ENCODE measurements at places on chromosomes 2 and 18.

- DNase-seq, result peak; percentile 68
These were observed at the start of gene SUCLG1 for GRCh38 chr2:84459018-84459943. Gene SUCLG1, minus strand, starts transcription at chr2:84459280. Its CDS starts 11 bp downstream, at chr2:84459269.

- DNase-seq, result no peak
These were observed 77.9 kb upstream of the ARL5A start for GRCh38 chr2:151905963-151906632.

GRCh38 chr2:159138642-159139182 is 147.8 kb downstream of the WDSUB1 start:
- no peak for DNase-seq

GRCh38 chr2:131369954-131370353 is 6.0 kb upstream of the RAB6D start:
- no peak for DNase-seq

DNA sequence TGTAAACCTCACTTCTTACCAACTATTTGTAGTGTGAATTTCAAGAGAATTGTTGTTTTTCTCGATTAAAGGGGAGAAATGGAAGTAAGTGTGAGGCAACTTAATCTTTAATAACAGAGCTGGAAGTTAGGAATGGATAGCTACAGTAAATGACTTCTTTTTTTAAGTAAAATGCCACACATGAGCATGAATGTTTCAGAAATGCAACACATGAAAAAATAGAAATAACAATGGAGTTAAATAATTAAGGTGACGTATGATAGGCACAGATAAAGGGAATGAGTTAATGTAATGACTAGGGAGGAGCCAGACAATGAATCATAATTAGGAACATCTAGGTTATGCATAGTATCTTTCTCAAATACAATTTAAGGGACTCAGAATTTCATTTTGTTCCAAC is 3.4 kb downstream of the REL start:
- DNase-seq, result no peak

DNA sequence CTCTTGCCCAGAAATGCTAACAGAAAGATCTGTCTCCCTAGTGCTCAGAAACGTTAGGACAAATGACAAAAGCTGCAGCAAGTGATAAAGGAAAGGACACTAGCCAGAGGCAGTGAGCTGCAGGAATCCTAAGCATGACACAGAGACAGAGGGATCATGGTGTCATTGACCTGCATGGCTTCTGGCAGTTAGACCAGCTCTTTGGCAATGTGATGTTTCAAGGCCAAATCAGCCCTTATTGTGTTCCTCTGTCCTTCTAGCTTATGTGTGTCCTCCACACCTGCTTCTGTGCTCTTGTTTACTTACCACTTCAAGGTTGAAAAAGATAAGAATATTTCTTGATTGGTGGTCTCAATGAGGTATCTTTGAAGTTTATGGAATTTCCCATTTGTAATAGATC is 120.8 kb downstream of the RHBDD1 start:
- DNase-seq, result no peak

DNA sequence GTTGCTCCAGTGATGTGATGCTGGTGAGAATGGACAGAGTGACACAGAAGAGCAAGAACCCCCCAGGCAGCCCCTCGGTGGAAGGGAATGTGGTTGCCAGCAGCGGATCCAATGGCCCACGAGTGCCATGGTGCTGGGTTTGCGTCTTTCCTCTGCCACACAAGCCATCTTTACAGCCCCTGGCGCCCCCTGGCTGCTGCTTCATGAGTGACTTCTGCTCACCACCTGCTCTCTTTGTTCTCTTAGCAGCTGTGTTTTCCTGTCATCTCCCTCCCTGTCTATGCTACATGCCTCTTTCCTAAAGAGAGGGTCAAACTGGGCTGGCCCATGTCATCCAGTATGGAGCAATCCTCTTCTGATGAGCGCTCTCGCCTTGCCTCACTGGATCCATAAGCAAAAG is 300.0 kb upstream of the SMIM21 start:
- DNase-seq, result no peak

DNA sequence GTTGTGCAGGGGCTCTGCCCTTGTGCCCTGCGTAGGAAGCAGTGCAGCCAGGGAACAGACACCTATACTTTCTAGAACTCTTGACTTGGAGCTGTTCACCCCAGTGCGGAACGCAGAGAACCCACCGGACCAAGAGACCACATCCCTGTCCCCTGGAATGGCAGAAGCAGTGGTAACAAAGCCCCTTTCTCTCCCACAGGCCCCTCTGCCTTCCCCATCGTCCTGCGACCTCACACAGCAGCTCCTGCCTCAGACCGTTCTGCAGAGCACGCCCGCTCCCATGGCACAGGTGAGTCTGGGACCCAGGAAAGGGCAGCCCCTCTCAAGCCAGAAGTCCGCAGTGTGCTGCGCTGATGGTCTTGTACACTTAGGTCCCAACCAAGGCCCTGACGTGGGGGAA is 24.6 kb upstream of the RPL31 start:
- DNase-seq, result no peak

DNA sequence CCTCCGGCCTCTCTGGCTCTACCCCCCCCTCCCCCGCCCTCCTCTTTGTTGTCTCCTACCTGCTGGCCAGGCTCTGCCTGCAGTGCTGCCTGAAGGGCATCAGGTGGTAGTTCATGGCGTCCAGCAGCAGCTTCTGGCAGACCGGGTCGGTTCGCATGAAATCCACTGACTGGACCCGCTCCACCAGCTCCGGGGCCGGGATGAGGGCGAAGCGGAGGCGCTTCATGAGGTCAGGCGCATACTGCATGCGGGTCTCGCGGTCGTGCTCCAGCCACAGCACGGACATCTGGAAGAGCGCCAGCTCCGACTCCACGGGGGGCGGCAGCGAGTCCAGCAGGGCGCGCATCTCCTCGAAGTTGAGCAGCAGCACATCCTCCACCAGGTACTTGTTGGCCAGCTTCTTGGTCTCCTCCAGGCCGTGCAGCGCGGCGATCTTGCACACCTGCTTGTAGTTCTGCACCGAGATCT is 3.2 kb downstream of the KLHL14 start:
- no peak for DNase-seq

GRCh38 chr2:3160751-3161330 is 216.8 kb downstream of the EIPR1 start:
- DNase-seq, result no peak

DNA sequence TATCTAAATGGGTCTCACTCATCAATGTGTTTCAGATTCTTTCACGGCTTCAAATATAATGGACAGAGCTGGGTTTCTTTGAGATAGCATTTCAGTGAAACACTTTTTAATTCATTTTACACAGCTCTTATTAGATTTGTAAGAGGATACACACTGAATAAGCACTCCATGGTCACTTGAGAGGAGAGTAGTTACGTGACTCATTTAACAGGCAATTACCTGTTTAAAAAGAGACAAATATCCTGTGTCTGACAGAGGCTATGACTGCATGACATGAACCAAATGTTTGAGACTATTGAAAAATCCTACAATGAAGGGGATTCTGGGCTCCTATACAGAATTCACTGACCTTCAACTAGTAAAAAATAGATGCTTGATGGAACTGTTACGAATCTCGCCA is 786.9 kb downstream of the EPHA4 start:
- DNase-seq, result no peak

GRCh38 chr2:227488045-227488444 is 16.1 kb downstream of the AGFG1 start:
- no peak for DNase-seq

DNA sequence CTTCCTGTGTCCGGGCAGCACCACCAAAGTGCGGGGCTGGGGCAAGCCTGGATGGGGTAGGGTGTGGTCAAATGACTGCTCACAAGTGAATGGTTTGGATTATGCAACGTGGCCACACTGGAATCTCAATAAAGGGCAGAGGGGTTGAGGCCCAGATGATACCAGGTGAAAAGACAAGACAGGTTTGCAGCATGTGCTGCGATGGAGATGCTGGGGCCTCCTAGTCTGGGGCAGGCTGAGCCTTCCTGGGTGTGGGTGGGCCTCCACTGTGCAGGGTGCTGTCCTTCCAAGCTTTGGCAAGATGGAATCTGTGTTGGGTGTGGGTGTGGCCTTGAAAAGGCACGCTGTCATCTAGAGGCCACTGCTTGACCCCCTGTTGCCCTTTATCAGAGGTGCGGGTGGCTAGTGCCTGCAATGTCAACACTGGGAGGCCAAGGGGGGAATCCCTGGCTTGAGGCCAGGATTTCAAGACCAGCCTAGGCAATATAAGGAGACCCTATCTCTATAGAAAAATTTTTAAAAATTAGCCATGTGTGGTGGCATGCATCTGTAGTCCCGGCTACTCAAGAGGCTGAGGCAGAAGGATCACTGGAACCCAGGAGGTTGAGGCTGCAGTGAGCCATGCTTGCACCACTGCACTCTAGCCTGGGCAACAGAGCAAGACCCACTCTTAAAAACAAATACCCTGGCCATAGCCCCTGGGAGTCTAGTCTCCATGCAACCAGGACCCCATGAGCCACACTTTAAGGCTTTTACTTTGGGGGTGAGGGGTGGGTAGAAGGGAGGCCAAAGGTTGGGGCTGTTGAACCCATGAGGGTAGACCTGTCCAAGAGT is 13.8 kb downstream of the RRM2 start:
- no peak for DNase-seq

GRCh38 chr18:79459946-79460480 is 64.3 kb downstream of the NFATC1 start:
- no peak for DNase-seq

- DNase-seq, result no peak
These were observed 166.5 kb upstream of the SPOPL start for GRCh38 chr2:138335036-138335435.

DNA sequence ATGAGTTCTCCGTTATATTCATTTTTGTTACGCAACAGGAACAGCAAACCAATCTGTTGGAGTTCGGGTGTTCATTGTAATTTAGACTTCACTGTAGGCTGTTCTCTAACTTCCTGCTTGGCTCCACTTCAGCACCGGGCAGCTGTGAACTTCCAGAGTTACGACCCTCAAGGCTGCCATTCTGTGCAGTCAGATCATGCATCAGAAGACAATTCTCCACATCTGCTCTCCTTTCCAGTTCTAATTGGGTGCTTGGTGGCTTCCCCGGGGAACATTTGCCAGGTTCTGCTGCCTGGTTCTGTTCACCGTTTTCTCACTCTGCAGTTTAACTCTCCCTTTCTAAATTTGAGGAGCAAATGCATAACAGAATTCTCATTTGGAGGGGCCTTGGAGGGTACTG is 237.7 kb downstream of the NYAP2 start:
- DNase-seq, result no peak

DNA sequence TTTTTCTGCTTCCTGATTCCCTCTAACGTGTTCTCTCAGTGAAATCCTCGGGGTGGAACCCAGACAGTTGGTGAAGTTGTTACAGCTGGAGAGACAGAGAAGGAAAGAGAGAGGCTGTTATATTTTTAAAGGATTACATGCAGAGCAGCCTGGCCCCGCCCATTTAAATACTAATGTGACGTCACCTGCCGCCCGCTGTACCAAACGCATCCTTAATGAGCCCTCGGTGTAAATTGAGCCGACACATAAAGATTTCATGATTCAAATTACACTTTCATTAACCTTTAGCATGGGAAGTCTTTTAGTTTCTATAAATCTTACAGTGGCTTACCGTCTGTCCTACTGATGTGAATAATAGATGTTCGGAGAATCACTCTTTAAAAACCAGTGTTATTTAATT is 164.0 kb upstream of the SIX3 start:
- no peak for DNase-seq

GRCh38 chr2:43332653-43333052 is 106.2 kb upstream of the ZFP36L2 start:
- no peak for DNase-seq

DNA sequence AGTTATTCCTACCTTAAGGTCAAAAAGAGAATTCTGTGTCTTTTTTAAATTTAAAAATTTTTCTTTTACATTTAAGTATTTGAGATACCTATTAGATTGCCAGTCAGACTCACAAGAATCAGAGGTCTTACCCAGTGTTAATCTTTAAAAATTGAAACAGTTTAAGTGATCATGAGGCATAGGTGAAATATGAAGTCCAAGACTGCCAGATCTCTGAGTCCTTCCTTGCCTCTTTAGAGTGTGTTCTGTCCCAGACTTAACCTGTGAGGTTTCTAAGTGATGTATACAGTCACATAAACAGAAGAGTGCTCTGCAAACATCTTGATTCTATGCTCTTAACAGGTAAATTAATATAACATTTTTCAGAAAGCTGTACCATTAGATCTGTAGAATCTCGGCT is 40.6 kb downstream of the ACTR3 start:
- DNase-seq, result no peak

DNA sequence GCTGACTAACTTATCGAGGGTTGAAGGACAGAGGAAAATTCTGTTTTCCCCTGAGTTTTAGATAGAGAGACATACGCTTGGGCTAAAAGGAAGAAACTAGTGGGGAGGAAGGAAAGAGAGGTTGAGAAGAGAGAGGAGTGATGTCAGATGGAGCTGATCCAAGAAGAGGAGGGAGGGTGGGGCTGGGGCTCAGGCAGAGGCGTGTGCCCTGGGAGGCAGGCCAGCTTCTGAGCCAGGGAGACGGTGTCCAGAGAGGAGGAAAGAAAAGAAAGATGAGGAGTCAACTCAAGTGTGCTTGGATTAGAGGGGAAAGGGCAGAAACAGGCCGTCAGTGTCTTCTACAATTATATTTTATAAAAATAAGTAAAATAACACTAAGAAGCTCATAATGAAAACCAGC is 56.2 kb downstream of the EMILIN2 start:
- no peak for DNase-seq

DNA sequence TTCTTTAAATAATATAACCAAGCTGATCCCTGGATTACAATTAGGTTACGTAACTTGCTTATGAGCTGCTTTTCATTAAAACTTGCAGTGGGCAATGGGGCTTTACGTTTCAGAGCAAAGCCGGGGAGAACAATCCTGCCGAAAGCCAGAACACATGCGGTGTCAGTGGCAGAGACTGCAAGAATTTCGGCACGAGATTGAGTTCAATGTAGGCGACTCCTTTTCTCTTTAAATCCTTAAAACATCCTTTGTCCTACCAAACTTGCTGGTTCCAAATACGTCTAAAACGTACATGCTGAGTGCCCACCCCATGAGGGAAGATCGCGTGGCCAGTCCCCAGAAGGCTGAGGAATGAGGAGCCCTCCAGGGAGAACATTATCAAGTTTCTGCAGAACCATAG is 36.8 kb upstream of the NCOA1 start:
- DNase-seq, result no peak

GRCh38 chr2:230798769-230799399 is 65.9 kb upstream of the ITM2C start:
- DNase-seq, result no peak

GRCh38 chr18:71797554-71797953 is 746.6 kb downstream of the CBLN2 start:
- DNase-seq, result no peak

DNA sequence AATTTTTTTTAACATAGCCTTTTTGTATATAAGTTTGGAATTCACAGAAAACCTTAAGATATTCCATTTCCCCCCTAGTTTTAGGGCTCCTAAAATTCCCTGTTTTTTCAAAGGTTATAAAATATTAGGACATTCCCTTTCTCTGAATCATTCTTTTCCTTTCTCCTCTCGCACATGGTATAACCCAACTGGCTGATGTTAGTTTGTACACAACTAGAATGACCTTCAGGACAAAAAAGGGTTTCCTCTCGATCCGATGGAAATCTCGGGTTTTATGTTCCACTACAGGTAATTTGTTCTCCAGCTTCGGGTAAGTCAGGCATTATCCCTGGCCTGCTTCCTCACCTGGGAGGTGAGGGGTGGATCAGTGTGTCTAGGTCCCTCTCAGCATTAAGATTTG is 215.1 kb downstream of the LDLRAD4 start:
- DNase-seq, result no peak

GRCh38 chr18:27778441-27778840 is 398.5 kb downstream of the CDH2 start:
- no peak for DNase-seq
